ENCODE measurements at places on chromosomes 6 and 20. TPM values are rescaled to one million over a fixed set of nuclear protein-coding genes. Genes with fewer than 3 reads are reported as not detected.
A peak's percentile ranks its signal among the peaks of the same experiment; 100 is the strongest.

MOG gene
- total RNA-seq = not detected

DNA sequence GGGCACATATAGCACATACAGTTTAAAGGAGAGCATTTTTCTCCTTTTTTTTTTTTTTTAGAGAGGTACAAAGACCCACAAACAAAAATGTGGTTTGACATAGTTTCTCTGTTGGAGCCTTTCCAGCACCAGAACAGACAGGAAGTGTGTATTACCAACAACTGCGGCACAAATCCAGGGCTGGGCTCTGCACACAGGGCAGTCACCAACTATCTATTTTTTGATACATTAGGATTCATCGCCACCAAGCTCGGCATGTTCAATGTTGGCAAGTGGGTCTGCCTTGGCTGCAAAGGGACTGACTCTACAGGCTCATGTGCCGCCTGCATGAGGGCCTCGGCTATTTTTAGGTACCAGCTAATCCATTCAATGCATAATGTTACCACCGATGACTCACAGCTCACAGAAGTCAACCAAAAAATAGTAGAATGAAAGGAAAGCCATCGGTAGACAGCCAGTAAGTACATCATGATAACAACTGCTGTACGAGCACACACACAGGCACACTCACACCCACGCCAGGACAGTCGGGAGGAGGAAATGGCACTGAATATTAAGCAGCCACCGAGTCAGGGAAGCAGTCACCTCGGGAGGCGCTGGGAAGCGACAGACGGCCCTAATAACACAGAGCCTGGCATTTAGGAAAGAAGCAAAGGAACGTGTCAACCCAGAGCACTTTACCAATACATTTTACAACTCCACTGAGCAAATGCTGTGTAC, 81.6 kb downstream of the GMPR start:
- peak; percentile 73 for DNase-seq
- H3K27ac ChIP-seq = peak overlapping the region; percentile 10
- H3K4me3 ChIP-seq = no peak overlapping the region

SIRPD gene
- total RNA-seq = not detected

GRCh38 chr20:7207186-7207798, 439.8 kb downstream of the BMP2 start:
- H3K27ac ChIP-seq = no peak overlapping the region
- DNase-seq = no peak
- no peaks in the 10 kb centered on the region for H3K36me3 ChIP-seq
- H3K4me3 ChIP-seq = no peak overlapping the region
- no peaks in the 10 kb centered on the region for H3K4me1 ChIP-seq

GRCh38 chr6:42563697-42564505, at the start of gene UBR2:
Gene UBR2, plus strand, starts transcription at chr6:42564029. Its CDS starts 291 bp downstream, at chr6:42564320.
- H3K4me1 ChIP-seq = no peaks in the 10 kb centered on the region
- peaks cover 3% of the 10 kb centered on the region for H3K36me3 ChIP-seq
- peak within 1 kb of the TSS; percentile 94 for H3K4me3 ChIP-seq
- peak; percentile 98 for DNase-seq
- peak within 1 kb of the TSS; percentile 86 for H3K27ac ChIP-seq

TXLNB gene
- total RNA-seq = not detected

DNA sequence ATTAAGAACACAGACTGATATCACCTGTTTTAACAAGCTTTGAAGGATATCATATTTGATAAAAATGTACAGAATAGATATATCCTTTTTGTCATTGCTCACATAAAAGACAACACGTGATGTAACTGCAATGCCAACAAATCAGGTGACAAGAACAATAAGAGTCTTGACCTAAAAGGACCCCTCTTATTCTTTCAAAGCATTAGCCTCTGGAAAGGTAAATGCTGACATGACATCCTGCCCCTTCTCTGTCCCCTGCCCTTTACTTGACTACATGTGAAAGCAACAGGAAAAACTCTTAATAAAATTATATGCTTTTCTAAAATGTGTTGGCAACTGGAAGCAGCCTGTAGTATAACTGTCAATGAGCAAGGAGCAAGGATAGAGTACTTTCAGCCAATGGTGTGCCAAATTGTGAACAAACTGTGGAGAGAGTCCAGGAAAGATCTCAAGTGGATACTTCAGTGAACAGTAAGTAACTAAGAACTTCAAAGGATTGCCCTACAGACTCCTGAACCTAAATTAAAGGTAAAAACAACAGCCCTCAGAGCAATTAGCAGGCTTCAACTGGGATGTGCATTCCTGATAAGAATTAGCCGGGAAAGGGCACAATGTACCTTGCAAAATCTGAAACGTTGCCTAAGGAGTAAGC, 16.3 kb downstream of the PTPRK start:
- H3K36me3 ChIP-seq = no peaks in the 10 kb centered on the region
- H3K4me1 ChIP-seq = peaks cover 11% of the 10 kb centered on the region
- no peak overlapping the region for H3K4me3 ChIP-seq
- DNase-seq = no peak
- H3K27me3 ChIP-seq = no peaks in the 10 kb centered on the region

GRCh38 chr20:47348539-47349142, 7.9 kb downstream of the ZMYND8 start:
- peaks cover 41% of the 10 kb centered on the region for H3K4me1 ChIP-seq
- H3K4me3 ChIP-seq = peak overlapping the region; percentile 92
- no peaks in the 10 kb centered on the region for H3K27me3 ChIP-seq
- H3K36me3 ChIP-seq = peaks cover 38% of the 10 kb centered on the region
- DNase-seq = peak; percentile 67

GRCh38 chr6:87124074-87124473, 29.2 kb upstream of the CGA start:
- no peaks in the 10 kb centered on the region for H3K36me3 ChIP-seq
- H3K4me3 ChIP-seq = no peak overlapping the region
- H3K27ac ChIP-seq = no peak overlapping the region
- H3K27me3 ChIP-seq = no peaks in the 10 kb centered on the region
- no peaks in the 10 kb centered on the region for H3K4me1 ChIP-seq

DNA sequence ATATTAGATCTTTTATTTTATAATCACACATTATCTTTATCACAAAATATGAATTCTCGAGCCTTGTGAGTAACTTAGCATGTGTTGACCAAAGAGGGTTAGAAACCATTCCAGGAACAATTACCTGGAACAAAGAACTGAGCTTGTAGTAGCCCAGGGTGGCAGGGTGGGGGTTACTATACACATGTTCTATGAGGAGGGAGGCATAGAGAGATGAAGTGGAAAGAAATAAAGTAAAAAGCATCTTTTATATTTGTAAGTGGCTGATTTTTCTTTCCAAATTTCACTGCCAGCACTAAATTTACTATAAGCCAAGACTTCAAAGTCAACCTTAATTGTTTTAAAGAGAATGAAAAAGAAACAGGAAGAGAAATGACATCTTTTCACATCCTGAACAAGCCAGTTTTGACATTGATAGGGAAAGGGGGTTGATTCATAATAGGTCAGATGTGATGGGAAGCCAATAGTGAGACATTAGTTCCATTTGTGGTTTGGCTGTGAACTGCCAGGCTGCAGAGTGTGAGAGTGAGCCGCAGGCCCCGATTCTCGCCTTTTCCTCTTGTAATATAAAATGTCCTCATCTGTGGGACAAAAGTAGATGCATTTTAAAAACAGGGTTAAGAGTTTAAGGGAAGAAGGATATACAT, 52.7 kb upstream of the MYB start:
- no peak overlapping the region for H3K27ac ChIP-seq
- no peaks in the 10 kb centered on the region for H3K36me3 ChIP-seq
- no peaks in the 10 kb centered on the region for H3K27me3 ChIP-seq
- no peak for DNase-seq
- H3K4me3 ChIP-seq = no peak overlapping the region

GRCh38 chr6:69343851-69344250, 453.0 kb downstream of the LMBRD1 start:
- no peaks in the 10 kb centered on the region for H3K36me3 ChIP-seq
- DNase-seq = no peak
- peak overlapping the region; percentile 26 for H3K27ac ChIP-seq
- H3K4me1 ChIP-seq = no peaks in the 10 kb centered on the region

GRCh38 chr20:63099456-63100173, 92.9 kb upstream of the BHLHE23 start:
- no peak overlapping the region for H3K4me3 ChIP-seq
- H3K36me3 ChIP-seq = no peaks in the 10 kb centered on the region
- peak; percentile 26 for DNase-seq
- H3K4me1 ChIP-seq = peaks cover 3% of the 10 kb centered on the region
- peaks cover 57% of the 10 kb centered on the region for H3K27me3 ChIP-seq
- H3K27ac ChIP-seq = no peak overlapping the region

- H3K27me3 ChIP-seq = peaks cover 19% of the 10 kb centered on the region
- no peaks in the 10 kb centered on the region for H3K36me3 ChIP-seq
- DNase-seq = no peak
These were observed 28.1 kb upstream of the OLIG3 start for GRCh38 chr6:137522198-137522798.

DNA sequence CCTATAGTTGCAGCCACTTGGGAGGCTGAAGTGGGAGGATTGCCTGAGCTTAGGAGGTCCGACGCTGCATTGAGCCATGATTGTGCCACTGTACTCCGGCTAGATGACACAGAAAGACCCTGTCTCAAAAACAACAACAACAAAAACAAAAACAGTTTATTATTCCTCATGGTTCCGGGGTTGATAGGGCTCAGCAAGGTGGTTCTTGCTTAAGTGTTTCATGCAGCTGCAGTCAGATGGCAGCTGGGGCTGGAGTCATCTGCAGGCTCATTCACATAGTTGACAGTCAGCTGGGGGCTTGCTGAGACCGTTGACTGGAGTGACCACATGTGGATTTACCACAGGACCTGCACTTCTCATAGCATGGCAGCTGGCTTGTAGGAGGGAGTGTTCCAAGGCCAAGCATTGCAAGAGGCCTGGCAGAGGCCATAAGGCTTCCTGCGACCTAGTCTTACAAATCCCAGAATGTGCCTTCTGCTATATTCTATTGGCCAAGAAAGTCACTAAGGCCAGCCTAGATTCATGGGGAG, 28.9 kb upstream of the NNAT start:
- no peaks in the 10 kb centered on the region for H3K4me1 ChIP-seq
- H3K36me3 ChIP-seq = no peaks in the 10 kb centered on the region
- H3K27ac ChIP-seq = no peak overlapping the region
- H3K4me3 ChIP-seq = no peak overlapping the region
- no peaks in the 10 kb centered on the region for H3K27me3 ChIP-seq
- DNase-seq = no peak

GRCh38 chr20:63754008-63754407, 14.4 kb downstream of the SLC2A4RG start:
- DNase-seq = no peak
- peaks cover 12% of the 10 kb centered on the region for H3K36me3 ChIP-seq
- H3K4me1 ChIP-seq = no peaks in the 10 kb centered on the region

DNA sequence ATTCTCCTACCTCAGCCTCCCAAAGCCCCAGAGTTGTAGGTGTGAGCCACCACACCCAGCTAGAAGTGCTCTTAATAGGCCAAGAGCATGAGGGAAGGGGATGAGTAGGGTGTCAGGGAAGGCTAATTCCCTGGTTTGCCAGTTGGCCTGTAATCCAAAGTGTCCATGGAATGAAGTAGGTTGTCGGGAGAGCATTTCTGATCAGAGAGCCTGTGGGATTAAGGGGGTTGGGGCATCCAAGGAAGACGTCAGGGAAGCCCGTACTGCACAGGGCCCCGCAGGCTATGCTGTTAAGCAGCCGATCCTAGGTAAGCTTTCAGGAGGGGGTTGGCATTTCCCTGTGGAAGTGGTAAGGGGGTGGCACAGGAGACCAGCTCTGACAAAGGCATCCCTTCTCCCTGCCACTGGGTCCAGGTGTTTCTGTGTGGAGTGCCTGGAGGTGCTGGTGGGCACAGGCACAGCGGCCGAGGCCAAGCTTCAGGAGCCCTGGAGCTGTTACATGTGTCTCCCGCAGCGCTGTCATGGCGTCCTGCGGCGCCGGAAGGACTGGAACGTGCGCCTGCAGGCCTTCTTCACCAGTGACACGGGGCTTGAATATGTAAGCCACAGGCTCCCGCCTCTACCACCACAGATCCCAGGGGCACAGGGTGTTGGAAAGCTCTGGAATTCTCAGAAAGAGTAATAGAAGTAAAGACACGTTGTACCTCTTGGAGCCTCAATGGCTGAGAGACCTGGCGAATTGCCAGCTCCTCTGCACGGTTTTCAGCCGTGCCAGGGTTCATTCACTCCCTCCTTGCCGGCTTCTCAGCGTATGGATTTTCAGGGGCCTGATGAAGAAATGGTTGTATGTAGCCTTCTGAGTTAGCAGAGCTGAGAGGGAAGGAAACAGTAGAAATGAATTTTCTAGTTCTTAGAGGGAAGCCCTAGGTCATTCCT, 21.4 kb upstream of the MAPRE1 start:
- H3K27ac ChIP-seq = no peak overlapping the region
- no peaks in the 10 kb centered on the region for H3K27me3 ChIP-seq
- H3K36me3 ChIP-seq = peaks cover 100% of the 10 kb centered on the region
- no peak for DNase-seq
- no peak overlapping the region for H3K4me3 ChIP-seq
- no peaks in the 10 kb centered on the region for H3K4me1 ChIP-seq

PTCRA gene
- not detected for total RNA-seq

- no peak overlapping the region for H3K4me3 ChIP-seq
- no peak for DNase-seq
- no peaks in the 10 kb centered on the region for H3K4me1 ChIP-seq
- H3K36me3 ChIP-seq = no peaks in the 10 kb centered on the region
- H3K27me3 ChIP-seq = no peaks in the 10 kb centered on the region
These were observed 21.1 kb upstream of the THEMIS start for GRCh38 chr6:127921982-127922381.

- no peaks in the 10 kb centered on the region for H3K36me3 ChIP-seq
- no peaks in the 10 kb centered on the region for H3K27me3 ChIP-seq
- no peak overlapping the region for H3K27ac ChIP-seq
- no peaks in the 10 kb centered on the region for H3K4me1 ChIP-seq
- no peak for DNase-seq
These were observed 107.3 kb downstream of the TINAG start for GRCh38 chr6:54415517-54415916.

GOPC gene
- total RNA-seq = 26.2 TPM

SRMS gene
- not detected for total RNA-seq

DNA sequence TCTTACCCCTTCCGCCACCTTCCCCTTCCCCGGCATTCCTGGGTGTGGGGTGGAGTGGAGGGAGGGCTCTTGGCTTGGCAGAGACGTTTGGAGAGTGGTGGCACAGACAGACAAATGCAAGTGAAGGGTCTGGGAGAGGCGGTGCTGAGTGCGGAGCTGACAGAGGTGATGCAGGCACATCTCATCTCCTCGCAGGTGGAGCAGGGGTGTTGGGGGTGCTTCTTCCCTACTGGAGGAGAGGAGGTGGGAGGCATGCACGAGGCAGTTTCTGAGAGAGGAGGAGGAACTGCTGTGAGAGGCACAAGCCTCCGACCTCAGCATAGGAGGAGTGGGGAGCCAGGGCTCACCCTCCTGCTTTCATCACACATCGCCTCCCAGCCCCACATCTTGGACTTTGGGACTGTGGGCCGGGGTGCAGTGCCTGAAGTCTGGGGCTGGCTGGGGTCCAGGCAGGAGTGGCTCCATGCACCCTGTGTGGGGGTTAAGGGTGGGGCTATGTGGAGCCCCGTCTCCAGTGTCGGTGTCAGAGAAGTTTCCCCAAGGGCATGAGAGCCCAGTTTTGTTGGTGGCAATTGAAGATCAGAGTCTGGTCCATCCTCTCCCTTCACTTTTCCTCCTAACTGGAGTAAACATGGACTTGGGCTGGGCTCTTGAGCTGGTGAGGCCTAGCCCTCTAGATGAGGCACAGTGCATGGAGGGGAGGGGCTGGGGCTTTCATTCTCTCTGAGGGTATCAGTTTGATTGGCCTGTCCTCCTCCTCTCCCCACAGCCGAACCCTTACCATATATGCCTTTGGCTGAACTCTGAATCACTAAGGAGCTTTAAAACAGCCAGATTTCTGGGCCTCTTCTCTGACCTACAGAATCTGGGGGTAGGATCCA, 20.2 kb upstream of the SLC22A7 start:
- H3K36me3 ChIP-seq = no peaks in the 10 kb centered on the region
- H3K4me3 ChIP-seq = no peak overlapping the region
- peak overlapping the region; percentile 46 for H3K27ac ChIP-seq
- H3K27me3 ChIP-seq = peaks cover 37% of the 10 kb centered on the region
